Retina (tissue), 1 donor: ENCODE measurements at places on chromosomes 6 and 20.

DNA sequence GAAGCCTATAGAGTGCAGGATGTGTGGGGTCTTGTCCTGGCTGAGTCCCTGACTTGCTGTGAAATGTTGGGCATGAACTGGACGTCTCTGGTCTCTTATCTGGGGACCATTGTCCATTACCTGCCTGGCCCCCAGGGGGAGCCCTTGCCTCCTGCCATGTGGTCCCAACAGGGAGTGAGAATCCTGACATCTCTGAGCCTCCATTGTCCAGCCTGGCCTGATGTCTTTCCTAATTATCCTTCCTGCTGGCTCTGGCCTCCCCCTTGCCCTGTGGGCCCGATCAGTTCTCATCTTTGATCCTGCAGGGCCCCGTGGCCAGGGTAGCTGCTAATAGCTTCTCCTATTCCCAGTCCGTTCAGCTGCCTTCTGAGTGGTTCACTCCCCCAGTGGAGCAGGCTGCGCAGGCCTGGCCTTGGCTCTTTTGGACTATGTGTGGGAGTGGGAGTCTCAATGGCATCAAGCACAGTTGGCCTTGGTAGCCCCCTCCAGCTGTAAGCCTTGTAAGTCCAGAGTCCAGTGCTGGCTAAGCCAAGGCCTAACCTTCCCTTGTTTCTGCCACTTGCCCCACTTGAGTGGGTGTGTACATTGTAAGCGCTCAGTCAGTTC, 77.9 kb upstream of the RALY start:
- DNase-seq = no peak

DNA sequence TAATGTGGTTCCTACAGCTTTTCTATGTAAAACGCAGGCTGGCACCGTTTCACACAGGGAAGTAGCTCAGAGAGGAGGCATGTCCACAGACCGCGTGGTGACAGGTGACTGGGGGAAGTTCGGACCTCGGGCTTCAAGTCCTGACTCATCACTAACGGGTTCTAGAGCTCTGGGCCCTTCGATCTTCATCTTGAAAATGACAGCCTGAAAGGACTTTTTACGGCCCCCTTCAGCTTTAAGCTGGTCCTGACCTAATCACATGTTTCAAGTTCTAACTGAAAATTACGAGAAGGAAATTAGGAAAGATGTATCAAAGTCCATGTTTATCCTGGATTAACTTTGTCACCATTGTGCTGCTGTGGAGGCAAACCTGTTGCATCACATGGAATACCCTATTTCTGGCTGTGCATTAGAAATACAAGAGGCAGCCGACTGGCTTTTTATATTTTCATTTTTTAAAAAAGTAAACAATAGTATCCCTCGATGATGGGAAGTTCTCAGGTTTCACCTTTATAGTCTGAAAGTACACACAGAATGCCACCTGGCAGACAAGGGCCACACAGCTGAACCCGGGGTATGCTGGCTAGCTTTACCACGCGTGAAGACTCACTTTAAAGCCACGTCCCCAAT, 2.0 kb downstream of the MAN1A1 start:
- peak; percentile 47 for DNase-seq

DNA sequence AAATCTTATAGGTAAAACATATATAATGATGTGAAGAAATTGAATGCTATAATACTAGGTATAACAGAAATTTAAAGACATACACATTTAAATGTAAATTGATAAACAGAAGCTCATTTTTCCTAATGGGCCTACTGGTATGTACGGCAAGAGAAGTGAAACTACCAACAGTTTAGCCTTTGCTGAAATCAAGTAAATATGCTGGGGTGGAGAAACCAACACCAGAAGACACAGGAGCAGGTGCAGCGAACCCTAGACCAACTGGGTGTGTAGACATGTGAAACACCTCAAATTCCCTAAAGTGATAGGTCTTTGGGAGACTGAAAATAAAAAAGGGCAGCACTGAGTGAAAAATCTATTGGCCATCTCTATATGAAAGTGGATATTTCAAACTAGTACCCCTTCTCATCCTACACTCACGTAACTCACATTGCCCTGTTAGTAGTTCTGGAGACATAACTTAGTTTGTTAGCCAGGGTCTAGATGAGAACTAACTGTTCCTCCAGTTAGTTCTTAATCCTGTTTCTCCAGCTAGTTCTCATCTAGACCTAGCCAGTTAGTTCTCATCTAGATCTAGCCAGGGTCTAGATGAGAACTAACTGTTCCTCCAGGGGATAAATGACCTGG, 53.1 kb downstream of the SLC35D3 start:
- DNase-seq = no peak

DNA sequence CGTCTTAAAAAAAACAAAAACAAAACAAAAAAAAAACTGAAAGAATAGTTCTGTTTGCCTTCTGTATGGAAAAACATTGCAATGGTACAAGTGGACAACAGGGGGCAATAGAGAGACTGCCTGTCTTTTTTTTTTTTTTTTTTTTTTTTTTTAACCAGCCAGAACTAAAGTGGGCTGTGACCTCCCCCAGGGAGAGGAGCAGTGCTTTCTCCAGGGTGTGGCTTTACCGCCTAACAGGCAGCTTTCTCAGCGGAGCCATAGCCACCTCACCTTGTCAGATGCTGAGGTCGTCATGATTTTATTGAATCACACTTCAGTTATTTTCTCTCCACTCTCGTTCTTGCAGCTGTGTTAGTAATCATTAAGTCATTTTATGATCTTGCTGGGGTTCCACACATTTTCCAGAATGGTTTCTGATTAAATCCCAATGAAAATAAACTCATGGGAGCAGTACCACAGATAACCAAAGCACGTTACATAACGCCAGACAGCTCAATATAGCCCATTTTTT, 78.4 kb downstream of the GMPR start:
- DNase-seq = peak; percentile 68

GRCh38 chr6:165573671-165574070, 89.4 kb downstream of the PDE10A start:
- no peak for DNase-seq

- DNase-seq = no peak
These were observed 602.3 kb downstream of the PTPRT start for GRCh38 chr20:42587427-42587826.

DNA sequence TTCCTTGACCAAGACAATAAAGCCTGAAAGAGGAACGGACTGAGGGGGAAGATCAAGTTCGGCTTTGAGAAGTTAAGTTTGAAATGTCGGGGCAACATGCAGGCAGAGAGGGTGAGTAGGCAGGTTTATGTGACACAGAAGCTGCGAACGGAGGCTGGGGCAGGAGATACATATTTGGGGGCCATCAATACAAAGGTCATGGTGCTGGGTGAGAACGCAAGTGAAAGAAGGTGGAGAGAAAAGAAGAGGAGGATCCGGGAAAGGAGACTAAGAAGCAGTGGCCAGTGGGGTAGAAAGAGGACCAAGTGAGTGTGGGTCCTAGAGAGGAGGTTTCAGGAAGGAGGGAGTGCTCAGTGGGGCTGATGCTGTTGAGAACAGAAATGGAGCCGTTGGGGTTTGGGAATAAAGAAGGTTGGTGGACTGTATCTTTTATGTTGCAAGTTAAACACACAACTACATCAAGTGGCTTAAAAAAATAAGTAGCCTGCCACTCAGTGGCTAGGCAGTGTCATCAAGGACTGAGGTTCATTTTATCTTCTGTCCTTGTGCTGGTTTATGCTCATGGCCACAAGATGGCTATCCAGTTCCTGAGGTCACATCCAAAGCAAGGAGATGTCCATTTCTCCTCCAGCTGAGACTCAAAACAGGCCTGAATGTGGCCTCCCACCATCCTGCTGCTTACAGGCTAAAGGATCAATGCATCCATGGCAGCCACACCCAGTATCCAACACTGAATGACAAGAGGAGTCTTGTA, 1.7 kb upstream of the BLCAP start:
- no peak for DNase-seq
